AG08395 (cell line): ENCODE measurements at places on chromosomes 7 and 10.

DNA sequence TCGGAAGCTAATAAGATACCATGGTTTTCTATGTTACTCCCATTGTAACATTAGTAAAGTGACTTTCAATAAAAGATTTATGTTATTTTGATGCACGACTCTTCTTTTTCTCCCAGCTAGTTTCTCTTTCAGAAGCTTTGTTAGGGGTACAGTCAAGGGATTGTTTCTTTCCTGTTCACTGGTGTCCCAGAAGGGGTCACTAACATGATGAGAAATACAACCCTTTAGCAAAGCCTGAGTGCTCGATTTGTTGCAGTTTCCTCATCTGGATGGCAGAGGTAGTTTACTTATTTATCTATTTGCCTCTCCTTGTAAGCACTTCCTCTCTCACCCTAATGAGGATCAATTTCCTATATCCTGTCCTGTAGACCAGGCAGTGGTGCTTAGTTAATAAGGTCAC is 17.0 kb downstream of the SRI start:
- no peak for DNase-seq

DNA sequence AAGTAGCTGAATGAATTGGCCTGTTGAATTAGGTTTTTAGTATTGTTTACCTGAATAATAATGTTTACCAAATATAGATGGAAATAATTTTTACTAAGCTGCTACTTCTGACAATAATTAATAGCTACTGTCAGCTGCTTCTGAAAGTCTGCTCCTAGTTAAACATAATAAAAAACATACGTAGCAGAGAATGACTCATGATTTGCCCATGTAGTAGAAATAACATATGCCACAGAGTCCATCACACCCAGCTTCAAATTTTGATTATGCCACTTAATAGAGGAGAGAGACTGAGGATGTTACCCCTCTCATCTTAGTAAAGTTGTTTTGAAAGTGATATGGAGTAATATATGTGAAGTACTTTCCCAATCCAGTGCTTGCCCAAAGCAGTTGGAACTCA is 57.6 kb upstream of the MDFIC start:
- no peak for DNase-seq

DNA sequence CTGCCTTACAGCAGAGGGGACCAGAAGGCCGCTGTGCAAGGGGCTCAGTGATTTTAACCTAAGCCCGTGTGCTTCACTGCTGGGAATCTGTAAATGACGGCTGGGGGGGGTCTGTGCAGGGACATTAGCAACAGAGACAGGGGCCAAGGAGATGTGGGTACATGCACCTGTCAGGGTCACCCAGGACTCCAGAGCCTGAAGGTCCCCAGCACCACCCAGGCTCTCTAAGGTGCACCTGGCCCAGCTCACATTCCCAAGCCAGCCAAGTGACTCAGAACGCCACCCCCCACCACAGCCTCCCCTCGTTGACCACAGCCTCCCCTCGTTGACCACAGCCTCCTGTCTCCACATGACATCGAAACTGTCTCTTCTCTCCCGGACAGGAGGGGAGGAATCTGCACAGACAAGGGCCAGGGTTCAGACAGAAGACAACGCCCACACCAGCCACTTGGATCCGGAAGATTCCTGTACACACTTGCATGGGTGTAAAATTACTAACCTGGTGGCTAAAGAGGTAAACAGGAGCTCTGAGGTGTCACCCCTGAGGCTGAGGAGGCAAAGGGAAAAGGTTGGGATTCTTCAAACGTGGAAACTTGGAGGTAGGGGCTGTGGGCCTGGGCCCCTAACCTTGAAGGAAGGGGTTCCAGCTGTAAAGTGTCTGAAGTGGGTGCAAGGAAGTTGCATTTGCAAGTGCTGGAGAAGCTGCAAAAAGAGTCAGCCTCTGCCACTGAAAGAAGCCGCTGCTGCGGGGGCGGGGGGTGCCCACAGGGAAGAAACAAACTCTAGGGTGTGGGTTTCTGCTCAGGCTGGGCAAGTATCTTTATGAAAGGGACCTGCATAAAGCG is 27.0 kb downstream of the CALML3 start:
- DNase-seq = no peak

- no peak for DNase-seq
These were observed 101.3 kb downstream of the KAT6B start for GRCh38 chr10:74927701-74928100.

- DNase-seq = no peak
These were observed 78.1 kb downstream of the PRKCQ start for GRCh38 chr10:6501931-6502330.

DNA sequence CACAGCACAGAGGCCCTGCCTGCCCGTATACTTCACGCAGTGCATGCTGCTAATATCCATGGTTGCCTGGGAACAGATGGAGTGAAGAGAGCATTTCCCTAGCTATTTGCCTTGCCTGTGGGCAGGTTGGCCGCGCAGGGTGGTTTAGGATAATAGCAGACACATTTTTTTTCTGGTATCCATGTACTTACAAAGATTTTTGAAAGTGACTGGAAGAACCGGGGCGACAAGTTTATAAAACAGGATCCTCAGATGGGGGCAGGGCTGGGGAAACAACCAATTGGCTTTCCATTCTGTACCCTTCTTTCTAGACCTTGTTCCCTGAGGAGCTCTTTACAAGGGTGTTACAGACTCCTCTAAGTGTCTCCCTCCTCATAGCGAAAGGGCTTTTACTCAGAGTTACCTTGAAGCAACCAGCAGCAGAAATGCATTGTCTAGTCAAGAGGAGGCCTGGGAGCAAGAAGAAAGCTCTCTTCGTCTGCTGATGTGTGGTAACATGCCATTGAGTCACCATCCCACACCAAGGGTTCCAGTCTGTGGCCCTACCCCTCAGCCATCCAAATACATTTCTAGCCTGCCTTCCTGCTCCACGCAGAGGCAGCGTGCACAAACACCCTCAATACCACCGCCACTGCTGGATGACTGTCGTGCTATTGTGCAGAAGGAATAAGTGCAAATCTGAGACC is 31.5 kb downstream of the MTURN start:
- DNase-seq = no peak

DNA sequence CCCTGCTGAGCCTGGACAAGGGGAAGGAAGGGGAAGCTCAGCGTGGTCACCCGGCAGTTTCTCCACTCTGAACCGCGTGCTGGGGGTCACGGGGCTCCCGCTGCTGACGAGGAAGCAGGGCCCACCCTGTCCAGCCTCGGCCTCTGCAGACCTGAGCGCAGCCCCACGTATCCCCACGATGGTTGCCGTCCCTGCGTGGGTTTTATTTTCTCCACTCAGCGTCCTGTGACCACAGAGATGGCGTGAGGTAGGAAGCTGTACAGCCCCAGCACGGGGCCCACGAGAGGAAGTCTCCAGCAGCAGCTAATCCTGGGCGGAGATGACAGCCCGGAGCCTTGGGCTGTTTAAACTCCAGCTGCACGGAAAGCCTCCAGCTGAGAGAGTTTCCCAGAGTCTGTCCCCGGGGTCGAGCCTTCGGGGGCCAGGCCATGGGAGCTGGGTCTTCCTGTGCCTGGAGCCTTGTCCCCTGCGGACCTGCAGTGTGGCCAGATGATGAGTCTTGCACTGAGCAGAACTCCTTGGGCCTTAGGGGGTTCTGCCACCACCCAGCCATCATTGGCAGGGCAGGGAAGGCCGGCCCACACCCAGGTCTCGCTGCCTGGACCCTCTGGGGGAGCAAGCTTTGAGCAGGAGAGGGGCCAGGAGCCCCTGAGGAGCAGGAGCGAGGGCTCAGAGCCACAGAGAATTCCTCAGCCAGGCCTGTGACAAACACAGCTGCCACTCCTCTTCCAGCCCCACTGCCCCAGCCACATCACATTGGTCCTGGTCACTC is 72.8 kb upstream of the FAM20C start:
- peak; percentile 47 for DNase-seq

GRCh38 chr10:69662173-69662877 is 32.3 kb downstream of the FAM241B start:
- DNase-seq = no peak

- DNase-seq = no peak
These were observed 60.2 kb downstream of the THNSL1 start for GRCh38 chr10:25076506-25077177.

DNA sequence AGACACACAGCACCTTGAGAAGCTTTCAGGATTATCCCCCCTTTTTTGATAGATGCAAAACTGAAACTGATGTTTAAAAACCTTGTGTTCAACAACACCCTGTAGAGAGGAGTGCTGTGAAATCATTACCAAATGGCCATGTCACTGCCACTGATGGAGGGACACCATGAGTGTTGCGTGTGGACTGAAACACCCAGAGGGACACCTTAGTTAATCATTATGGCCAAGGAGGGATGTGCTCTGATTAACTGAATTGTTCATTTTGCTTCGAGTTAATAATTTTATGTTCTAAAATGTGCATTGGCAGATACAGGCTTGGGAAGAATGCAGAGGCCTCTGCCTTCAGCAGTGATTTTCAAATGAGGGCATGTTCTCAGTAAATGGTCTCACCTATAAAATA is 226.0 kb downstream of the KLF6 start:
- no peak for DNase-seq

DNA sequence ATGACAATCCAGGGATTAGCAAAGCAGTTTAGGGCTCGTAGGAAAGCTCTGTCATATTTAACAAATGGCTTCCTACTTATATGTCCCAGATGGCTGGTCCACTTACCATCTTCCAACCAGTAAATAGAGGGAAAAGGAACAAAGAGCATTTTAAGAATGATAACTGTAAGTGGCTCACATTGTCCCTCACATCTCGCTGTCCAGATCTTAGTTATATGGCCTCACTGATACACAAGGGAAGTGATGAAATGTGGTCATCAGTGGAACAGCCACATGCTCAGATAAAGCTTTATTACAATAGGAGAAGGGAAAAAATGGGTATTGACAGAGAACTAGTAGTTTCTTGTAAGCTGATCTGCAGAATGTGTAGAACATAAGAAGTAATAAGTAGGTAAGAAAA is 35.8 kb downstream of the IQUB start:
- DNase-seq = no peak

DNA sequence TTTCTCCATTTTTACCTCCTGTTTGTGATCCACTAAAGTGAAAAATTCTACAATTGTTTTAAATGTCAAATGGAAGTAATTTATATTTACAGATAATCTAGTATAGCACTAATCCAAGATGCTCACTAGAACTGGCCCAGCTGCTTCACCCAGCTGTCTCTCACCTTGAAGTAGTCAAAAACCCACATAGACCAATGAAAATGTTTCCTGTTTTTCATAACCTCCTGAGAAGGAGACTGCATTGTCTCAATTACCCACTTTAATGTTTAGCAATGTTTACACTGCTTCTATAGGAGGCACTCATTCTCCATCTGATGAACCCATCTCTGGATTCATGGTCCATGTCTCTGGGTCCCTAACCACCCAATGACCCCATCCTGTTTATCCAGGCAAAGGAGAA is 56.1 kb upstream of the ADO start:
- DNase-seq = no peak

GRCh38 chr7:48667407-48667806 is 256.9 kb upstream of the CDC14C start:
- no peak for DNase-seq

DNA sequence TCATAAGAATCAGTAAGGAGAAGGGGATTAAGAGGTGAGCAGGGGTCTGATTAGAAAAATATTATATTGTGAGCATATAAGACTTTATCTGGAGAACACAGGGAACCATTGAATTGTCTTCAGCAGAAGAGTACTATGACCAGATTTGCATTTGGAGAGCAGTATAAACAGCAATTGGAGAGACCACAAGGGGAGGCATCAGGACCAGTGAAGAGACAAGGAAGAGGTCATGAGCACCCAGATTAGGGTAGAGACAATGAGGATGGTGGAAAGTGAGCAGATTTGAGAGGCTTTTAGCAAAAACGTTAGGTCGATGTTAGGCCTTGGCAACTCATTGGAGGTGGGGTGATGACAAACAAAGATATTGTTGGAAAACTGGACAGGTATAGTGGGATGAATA is 13.0 kb upstream of the SMIM30 start:
- no peak for DNase-seq

DNA sequence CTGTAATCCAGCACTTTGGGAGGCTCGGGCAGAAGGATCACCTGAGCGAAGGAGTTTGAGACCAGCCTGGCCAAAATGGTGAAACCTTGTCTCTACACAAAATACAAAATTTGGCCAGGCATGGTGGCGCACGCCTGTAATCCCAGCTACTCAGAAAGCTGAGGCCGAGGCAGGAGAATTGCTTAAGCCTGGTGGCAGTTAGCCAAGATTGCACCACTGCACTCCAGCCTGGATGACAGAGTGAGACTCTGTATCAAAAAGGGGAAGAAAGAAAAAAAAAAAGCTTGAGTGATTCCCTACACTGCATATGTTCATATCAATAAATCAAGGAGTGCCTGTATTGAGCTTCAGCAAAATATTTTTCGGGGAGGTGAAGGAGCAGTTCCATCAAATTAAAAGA is 45.8 kb upstream of the SRRM3 start:
- DNase-seq = no peak

DNA sequence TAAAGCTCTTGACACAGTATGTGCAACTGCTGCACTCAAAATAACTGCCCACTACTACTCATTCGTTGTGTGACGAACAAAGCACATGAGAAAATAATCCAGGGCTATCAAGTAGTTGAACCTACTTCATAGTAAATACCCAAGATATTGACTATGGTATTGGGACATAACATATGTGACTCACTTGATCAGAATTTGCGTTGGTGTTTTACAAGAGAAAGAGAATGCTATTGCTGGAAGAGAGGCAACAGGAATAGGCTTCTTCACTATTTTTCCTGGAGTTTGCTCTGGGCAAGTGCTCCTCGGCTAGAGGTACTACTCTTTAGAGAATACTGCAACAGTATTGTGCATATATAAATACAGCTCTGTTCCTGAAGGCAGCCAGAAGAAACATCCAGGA is 2.5 kb downstream of the DGKB start:
- no peak for DNase-seq

DNA sequence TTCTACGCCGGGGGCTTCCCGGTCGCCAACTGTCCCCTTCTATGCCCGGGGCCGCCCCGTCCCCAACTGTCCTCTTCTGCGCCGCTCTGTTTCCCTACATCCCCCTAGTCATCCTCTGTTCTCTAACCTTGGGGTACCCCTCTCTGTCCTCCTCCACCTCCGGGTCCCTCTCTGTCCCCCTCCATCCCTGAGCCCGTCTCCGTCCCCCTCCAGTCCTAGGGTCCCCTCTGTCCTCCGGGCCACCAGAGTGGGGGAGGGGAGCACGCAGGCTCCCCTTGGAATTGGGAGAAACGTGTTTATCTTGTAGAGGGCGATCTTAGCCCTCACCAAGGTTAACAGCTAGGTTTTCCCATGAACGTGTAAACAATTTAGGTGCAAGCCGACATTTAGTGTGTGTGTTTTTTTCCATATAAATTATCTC is 852 bp upstream of the KLF6 start:
- no peak for DNase-seq

DNA sequence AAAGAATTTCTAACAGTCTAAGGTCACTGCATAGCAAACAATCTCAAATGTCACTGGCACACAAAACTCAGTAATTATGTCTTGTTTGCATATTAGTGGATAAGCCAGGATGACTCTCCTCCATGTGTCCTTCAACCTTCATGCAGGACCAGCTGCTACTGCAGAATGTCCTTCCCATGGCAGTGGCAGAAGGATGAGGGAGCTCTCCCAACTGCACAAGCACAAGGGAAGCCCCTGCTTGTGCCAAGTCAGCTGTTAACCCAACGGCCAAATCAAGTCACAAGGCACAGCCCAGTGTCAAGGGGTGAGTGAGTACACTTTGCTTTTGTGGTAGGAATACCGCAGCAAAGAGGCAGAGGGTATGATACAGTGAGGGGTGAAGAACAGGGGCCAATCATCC is 59.3 kb upstream of the VWC2 start:
- no peak for DNase-seq
